NCI-H1436 treated with DMSO at 0.1 percent for 48 hours (cell line): ENCODE measurements at places on chromosomes 5 and 9.

DNA sequence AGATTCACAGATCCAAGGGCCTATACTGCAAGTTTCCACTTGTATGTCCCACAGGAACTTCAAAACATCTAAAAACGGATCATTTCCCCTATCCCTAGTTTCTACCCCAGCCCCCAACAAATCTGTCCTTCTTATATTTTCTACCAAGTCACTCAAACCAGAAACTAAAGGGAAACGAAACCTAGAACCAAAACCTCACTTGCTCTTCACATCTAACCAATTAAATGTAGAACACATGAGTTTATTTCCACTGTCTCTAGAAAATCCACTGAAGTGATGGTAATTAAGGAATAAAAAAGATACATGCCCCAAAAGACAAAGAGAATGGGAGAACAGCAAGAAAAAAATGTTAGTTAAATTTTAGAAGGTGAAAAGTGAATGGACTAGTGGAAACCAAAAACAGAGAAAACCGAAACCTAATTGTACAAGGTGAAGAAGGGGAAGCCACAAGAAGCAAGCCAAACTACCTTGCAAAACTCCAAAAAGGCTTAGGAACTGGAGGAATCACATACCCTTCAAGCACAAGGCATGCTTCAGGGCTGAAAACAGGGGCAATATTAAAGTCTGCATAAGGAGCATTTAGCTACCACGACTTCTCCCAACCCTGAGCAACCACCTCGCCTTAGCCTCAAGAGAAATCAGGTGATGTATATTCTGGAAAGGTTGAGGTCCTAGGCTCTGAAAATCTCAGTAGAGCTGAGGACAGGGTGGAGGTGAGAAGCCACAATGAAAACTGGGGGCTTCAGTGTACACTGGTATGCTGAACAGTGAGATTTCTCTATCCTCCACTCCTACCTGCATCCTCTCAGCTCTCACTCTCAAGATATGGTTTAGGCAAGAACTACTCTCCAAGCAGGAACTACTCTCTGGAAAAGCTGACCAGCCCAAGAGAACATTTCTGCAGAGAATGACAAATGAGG is 11.1 kb downstream of the SMU1 start:
- no peak for DNase-seq

- DNase-seq = no peak
Observed at GRCh38 chr5:60522292-60522905, 177.6 kb downstream of the DEPDC1B start.

DNA sequence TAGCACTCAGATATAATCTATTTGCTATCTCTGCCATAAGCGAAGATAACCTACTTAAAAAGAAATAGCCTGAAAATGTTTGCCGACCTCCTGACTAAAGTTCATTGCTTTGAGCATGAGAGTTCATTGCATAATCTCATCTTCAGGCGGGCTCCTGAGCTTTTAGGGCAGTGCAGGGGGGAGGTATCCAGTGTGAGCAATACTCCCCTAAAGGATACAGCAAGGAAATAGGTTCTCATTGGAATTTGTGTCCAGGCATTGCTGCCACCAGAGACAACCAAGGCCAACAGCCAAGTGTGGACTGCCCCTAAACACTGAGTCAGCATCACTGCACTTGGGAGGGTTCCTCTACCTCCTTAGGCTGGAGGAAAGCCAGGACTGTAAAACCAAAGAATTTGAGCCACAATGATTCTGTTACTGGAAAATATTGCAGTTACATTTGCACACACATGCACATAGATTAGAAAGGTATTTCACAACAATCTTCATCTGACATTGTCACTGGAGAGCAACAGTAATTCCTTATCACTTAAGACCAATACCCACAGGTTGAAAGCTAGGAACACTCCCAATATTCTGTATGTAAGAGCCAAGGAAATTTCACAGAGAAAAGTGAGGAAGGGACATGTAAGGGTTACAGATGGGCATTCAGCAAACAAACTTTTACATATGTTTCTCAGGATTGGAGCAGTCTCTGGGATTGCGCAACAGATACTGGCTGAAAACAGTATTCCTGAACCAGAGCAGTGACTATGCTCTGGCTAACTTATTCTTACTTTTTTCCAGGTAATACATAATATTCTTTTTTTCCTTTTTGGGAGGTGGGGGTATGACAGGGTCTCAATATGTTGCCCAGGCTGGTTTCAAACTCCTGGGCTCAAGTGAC is 98.6 kb upstream of the TLE1 start:
- no peak for DNase-seq

DNA sequence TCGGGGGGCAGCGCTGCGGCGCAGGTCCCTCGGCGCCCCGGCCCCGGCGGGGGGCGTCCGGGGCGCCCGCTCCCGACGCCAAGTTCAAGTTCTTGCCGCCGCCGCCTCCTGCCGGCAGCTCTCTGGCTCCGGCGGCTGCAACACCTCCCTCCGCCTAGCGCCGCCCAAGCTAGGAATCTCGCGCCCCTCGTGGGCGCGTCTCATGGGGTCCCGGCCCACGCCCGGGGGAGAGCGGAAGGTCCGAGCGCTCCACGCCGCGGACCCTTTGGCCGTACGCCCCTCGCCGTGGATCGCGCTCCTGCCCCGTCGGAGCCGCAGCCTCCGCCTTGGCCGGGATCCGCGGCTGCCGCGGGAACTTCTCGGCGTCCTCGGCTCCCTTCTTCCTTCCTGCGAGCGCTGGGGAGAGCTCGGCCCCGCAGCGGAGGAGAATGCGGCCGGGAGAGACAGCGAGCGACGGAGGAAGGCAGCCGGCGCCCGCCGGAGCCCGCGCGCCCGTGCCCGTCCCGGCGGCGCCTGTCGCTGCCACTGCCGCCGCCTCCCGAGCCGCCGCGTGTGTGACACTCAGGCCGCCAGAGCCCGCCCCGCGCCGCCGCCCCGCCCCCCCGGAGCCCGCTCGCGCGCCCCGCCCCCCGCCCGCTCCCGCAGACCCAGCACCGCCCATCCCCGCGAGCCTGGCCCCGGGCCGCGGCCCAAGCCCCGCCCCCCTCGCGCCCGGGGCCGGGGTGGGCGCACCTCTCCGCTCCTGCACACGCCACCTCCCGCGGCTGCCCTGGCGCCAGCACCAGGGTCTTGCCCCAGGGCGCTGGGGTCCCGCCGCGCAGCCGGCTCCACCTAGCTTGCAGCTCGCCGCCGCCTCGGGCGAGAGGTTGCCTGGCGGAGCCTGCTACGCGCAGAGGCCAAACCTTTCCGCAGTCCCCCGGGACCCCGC is at the start of gene SHB:
Gene SHB (minus strand): TSS at position 527 of the 928 bp plus-strand sequence. CDS start 582 bp downstream, outside the sequence.
- no peak for DNase-seq

DNA sequence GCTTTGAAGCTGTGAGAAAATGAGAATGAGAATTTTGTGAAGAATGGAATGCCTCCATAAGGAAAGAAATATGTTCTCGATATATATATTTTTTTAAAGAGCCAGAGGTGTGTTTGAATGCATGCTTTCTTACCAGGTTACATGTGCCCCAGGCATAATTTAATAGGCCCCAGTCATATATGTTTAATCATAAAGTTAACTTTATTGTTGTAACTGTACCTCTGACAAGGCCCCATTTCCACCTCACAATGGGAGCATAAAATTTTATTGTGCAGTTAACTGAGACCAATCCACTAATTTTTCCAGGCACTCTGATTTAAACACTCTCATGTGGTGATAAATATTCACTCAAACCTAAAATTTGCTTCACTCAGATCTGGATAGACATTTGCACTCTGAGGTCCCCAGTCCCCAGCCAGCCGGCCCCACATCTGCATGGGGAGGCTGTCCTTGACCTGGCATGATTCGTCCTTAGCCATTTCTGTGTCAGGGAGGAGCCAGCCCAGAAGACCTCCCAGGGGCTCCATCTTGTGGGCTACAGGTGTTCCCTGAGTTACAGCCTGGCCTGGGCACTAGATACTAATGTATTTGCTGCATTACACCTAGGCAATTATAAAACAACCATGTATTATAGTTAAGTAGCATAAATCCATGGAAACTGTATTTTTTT is 245.8 kb downstream of the MTRR start:
- no peak for DNase-seq

GRCh38 chr5:59799668-59800346 is 93.7 kb downstream of the PDE4D start:
- peak; percentile 20 for DNase-seq

GRCh38 chr9:137369911-137370764 is 52.8 kb downstream of the EXD3 start:
- no peak for DNase-seq

DNA sequence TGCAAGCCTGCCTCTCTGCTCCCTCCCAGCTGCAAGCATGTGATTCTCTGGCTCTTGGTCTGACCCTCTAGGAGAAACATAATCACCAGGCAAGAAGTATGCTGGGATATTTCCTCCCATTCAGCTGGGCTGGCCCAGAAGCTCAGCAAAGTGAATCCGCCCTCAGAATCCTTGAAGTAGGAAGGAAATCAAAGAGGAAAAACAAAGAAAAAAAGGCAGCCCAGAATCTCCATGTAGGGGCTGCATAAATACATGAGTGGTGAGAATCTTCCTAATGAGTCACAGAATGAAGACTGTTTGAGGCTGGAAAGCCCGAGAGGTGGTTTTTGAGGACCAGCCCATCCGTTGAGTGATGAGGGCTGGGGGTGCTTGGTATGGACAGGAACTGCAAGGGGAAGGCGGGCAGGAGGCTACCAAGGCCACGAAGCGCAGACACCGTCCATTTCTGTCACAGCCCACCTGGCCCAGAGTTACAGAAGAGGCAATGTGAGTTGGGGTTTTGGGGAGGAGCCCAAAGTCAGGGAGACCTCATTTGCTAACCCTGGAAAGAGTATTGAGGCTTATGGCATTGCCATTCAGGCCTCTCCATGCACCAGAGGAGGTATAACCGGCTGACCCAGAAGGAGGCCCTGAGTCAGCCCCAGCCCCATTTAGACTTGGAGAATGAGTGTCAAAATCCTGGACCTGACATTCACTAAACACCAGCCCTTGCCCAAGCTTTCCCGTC is 33.4 kb upstream of the TGFBR1 start:
- DNase-seq = no peak

DNA sequence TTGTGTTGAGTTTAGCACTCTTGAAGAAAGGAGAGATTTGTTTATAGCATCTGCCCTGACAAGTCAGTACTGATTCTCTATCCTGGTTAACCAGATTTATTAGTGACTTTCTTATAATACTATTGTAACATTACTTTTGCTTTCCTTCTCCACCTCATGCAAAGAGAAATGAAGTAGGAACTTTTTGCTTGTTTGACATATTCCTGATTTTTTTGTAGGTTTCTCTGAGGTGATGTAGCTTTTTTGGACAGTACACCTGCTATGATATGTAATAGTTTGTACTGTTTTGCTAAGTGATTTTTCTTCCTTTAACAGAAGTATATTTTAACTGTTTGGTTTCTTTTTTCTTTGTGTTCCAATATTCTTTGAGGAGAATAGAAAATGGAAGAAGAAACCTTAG is 117.7 kb downstream of the ZCCHC7 start:
- no peak for DNase-seq

DNA sequence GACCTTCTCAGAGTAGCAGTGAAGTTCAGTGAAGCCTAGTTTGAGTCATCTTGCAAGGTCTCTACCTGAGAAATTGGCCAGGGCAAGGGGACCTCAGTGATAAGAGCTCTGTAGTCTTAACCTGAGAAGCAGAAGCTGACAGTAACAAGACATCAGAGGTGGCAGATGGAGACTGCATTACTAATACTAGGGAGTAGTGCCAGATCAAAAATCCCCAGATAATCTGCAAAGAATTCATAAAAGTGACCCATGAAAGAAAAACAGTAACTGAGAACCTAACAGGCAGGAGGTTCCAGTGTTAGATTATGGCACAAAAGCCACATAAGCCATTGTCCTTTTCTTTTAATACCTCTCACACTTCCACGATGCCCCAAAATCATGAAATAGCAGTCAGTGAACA is 175.5 kb downstream of the MUSK start:
- no peak for DNase-seq

DNA sequence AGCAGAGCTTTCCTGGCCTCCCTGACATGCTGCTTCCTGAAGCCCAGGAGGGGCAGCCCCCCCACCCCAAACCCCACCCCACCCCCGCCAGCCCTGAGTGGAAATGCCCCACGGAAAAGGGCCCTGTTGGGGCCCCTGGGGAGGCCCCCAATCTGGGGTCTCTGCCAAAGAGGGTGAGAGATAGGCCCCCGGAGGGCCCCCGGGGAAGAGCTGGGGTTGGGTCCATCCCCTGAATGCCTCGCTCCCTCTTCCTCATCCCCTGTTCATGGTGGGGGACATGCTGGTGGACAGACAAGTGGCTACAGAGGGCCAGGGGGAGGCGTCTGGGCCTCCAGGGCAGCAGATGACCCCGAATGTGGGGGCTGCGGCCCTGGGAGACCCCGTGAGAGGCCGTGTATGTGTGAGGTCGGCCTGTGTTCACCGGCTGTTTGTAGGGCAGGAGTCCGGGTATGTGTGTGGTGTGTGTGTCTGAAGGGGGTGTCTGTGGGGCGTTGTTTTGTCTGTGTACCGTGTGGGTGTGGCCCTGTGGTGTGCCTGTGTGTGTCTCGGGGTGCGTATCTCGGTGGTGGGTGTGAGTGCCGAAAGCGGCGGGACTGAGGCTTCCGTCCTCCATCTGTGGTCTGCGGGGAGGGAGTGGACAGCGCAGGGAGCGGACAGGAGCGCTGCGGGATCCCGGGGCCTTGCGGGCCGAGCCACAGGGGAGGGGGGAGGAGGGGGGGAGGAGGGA is 11.3 kb downstream of the C9orf50 start:
- no peak for DNase-seq

- no peak for DNase-seq
Observed at GRCh38 chr9:36110434-36110833, 26.1 kb upstream of the GLIPR2 start.

- DNase-seq = no peak
Observed at GRCh38 chr5:5965132-5965531, 413.2 kb downstream of the MED10 start.

GRCh38 chr9:68462105-68462775 is 78.4 kb downstream of the TMEM252 start:
- DNase-seq = no peak

- no peak for DNase-seq
Observed at GRCh38 chr5:87408204-87408603, 4.5 kb downstream of the CCNH start.

DNA sequence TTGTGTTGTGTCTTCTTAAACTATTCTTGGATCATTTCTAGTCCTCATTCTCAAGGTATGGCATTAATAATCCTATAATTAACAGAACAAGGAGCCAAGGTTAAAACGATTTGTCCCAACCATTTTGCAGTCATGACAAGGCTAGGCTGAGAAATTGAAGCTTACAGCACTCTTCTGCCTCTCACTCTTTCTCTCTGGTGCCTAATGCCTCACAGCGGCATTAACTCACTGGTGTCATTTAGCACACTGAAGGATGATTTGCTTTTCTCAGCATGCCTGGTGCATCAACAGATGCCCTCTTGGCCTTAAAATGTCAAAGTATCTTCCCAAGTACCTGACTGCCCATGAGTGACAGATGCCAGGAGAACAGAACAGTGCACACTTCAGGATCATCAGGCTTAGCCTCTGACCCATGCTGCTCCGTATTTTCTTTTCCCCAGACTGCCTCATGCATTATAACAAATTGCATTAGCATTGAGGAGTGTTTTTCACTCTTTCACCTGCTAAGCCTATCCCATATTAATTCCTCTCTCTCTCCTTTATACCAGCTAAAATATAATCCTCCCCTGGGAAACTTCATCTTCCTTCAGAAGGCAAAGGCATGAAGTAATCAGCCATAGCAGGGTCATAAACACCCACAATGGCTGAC is 61.1 kb upstream of the SV2C start:
- no peak for DNase-seq
